ENCODE measurements at places on chromosomes 12 and 14.

GRCh38 chr12:10169104-10169503, 2.8 kb downstream of the OLR1 start:
- DNase-seq, result no peak

- DNase-seq, result no peak
Measured at GRCh38 chr12:20123465-20123864, 244.9 kb upstream of the PDE3A start.

GRCh38 chr14:99192028-99192621, 79.9 kb downstream of the BCL11B start:
- DNase-seq, result peak; percentile 67

DNA sequence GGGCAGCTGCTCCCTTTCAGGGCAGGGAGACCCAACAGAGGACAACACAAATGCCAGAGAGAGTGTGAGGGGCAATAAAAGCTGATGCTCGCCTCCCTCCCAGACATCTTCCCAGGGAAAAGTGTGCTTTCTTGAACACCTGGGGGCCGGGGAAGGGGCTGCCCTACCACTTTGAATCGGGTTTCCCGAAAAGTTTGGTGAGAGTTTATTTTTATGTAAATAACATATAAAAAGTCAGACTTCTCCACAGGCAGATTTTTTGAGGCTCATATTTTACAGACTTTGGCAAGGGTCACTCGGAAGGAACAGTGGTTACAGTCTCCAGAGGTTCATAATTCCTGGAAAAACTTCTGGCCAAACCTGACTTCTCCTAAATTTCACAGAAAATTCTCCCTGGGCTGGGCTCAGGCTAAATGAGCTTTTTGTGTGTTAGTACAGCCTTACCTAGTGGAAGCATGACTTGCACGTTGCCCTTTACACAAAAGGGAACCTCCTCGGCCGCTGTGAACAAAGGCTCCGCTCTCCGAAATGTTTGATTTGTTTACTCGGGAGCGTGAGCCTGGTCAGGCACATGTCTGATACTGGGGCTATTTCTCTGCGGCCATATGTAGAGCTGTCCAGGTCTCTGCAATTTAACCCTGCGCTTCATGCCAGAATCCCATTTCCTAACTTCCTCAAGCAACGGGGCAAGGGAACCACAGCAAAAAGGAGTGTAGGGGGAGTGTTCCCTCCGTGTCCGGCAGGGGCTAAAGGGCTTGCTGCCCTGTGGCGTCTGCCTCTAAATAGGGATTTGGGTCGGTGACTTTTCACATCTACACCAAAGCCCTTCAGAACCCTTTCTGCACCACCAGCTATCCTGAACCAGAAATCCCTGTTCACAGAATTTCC, 3.4 kb downstream of the RTL1 start:
- no peak for DNase-seq

DNA sequence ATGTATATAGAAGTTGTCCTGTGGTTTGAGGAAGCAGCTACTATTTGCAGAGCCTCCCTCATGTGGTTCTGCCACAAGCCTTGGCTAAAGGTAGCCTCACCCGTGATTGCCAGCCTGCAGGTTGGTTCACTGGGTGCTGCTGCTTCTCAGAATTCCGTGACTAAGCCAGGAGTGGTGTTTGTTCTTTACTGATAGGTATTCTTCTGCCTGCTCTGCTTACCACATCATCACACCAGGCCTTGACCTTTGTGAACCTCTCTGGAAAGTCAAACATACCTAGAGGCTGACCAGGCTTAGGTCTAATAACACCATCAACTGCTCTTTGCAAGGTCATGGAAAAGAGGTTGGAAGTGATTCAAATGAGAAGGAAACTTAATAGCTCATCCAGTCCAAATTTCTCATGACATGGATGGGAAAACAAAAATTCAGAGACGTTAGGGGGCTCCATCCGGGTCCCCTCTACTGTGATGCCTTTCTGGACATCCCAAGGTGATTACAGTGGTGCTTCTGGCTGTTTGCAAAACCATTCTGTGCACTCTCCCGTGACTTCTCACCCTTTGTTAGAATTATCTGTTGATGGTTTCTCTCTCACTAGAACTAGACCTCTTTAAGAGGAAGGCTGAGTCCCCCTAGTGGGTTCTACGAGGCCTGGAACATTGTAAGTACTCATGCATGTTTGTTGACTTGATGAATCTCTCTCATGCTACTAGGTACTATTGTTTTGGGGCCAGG, 8.5 kb upstream of the SOCS2 start:
- DNase-seq, result no peak

- peak; percentile 58 for DNase-seq
Measured at GRCh38 chr14:26448181-26448855, 149.5 kb downstream of the NOVA1 start.

DNA sequence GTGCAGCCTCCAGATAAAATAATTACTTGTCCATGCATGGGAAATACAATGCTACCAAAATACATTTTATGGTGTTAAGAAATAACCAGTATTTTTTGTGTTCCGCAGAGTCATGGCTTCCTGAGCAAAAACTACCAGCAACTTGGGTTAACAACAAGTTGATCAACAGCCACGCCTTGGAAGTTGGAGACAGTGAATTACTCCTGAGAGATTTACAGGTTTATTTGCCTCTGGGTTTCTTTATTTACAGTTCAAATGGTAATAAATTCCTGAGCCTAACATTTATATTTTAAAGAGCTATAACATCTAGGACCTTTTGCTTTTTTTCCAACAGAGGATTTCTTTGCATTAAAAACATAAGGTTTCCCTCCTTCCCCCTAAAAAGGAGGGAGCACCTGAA, 194.0 kb downstream of the IPO8 start:
- no peak for DNase-seq

- no peak for DNase-seq
Measured at GRCh38 chr12:19082365-19082911, 47.1 kb upstream of the PLEKHA5 start.

- DNase-seq, result no peak
Measured at GRCh38 chr12:54592316-54592715, 3.9 kb upstream of the PPP1R1A start.

DNA sequence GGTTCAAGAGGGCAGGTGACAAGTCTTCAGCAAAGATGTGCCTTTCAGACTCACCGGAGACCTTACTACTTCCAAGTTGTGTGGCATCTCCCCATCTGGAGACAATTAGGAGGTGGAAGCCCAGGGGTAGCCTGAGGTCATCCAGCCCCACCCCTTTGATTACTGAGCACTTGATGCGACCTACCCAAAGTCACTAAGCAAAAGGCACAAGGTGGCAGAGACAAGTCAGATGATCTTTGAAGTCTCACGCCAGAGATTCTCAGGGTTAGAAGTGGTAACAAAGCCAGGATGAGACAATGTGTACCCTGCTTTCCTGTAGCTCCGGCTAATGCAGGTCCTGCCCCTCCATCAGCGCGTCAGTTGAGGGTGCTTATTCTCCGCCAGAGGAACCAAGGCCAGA, 1.4 kb upstream of the FOXN3 start:
- no peak for DNase-seq

- no peak for DNase-seq
Measured at GRCh38 chr14:106586098-106586704, 1059.8 kb downstream of the TMEM121 start.

DNA sequence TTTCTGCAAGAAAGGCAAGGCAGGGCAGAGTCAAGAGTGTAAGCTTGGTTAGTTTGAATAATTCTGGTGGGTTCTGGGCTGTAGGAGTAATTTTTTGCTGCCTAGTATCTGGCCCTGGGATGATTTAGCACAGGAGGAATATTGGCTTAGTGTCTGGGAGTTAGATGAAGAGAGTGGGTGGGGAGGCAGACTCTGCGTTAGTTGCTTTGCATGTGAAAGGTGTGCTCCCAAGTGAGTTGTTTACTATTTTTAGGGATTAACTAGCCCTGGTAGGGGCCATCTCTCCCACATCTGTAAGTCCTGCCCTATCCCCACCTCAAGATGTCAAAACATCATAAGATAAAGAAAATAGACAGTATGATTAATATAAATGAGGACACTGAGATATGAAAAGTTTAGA, 249.7 kb downstream of the LRIG3 start:
- no peak for DNase-seq

DNA sequence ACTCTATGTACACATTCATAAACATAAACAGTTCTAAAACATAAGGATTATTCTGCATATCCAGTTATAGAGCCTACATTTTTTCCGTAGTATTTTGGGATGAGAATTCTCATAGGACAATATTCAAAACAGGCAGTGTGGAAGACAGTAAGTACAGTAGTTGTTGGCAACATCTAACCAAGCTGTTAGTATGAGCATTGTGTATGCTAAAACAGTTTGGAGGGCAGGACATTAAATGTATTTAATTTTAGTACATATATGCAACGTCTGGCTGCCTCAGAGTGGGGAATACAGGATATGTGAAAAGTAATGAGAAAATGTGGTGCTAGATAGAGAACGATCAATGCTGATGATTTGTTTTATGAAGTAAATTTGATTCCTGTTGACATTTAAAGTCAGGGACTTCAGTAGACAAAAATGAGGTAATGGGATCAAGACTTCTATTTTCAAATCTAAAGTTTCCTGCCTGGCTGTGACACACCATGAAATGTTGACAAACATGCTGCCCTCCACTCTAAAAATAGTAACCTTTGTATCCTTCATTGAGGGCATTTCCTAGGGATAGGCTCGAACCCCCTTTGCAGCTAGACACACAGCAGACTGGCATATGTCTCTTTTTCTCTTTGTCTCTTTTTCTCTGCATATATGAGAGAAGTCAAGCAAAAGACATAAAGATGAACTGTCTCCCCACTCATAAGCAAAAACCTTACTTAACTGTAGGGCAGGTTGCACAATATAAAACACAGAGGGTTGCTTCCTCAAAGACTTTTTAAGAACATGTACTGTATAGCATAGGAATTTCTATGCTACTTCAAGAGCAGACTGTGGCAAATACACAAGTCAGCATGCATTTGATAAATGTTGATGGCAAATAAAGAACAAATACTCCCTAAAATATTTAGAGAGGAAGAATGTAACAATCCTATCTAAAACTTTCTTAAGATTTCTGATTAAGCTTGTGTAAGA, 75.5 kb upstream of the GTF2A1 start:
- DNase-seq, result no peak

GRCh38 chr12:12731785-12732184, 14.6 kb downstream of the CDKN1B start:
- DNase-seq, result no peak

DNA sequence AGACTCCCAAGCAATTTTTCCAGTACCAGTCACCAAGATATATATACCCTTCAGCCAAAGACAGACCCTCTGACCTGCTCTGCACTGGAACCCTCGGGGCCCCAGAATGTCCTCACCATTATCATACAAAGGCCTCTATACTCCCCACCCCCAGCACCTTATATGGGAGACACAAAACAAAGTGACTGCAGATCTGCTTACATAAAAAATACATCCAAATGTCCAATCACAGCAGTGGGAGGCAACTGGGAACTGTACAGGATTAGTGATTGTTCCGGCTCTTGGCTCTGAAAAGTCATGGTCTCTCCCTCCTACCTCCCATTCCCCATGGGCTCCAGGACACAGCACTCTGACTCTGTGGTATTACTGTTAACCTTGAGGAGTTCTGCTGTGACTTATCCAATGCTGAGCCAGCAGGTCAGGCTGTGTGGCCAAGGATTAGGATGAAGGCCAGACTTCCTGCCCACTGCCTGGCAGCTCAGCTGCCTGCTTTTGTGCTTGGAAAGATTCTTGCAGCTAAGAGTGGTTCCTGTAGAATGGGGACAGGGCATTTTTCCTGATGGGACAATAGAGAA, 13.7 kb downstream of the OXA1L start:
- no peak for DNase-seq

DNA sequence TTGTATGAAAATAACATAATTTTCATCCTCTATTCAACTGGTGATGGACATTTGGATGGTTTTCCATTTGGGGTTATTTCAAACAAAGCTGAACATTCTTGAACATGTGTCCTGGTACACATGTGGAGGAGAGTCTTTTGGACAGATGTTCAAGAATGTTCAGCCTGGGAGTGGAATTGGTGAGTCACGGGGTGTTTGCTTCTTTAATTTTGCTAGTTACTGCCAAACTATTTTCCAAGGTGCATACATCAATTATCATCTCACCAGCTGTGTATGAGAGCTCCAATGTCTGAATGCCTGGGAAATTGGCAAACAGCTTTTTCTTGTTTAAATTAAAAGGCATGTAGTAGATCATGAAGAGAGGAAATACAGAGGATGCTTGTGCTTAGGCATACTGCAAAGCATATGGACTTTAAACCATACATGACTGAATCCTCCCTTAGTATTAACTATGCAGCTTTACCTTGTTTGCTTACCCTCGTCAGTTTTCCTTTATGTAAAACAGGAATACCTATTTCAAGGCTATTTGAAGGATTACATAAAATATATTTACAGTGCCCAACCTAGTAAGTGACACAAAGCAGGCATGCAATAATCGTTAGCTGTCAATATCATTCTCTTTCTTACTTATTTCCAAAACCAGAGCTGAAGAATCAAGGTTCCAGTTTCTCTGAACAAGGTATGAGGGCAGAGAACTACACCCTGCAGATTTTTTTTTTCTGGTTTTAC, 152.1 kb downstream of the ITPR2 start:
- DNase-seq, result no peak

DNA sequence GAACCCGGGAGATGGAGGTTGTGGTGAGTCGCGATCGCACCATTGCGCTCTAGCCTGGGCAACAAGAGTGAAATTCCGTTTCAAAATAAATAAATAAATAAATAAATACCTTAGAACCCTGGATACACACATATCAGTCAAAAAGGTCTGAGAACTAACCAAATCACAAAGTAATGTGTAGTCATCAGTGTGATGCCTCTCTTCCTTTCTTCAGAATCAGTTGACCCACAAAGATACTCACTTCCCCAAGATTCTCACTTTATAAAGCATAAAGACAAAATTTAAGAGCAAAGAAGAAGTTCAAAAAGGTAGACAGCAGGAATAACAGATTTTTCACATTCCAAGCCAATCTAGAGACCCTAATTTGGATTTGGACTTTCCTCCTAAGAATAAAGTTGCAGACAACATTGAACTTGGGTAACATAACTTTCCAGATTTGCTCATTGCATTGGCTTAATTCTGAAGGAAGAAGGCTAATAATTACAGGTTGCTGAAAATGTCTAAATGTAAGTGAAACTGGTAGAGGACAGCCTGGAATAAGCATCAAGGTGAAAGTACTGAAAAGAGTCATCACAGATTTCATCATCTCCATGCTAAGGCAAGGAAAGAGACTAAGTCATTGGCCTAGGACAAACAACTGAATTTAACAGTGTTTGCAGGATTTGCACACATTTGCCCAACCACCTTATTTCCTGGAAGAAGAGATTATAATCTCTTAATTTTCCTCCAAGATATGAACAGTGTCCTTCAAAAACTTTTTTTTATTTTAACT, 17.4 kb downstream of the TMED10 start:
- no peak for DNase-seq

GRCh38 chr12:110244829-110245228, 36.2 kb upstream of the ATP2A2 start:
- no peak for DNase-seq

- no peak for DNase-seq
Measured at GRCh38 chr12:66552716-66553115, 126.2 kb downstream of the GRIP1 start.

GRCh38 chr12:3140284-3140683, 63.1 kb downstream of the TSPAN9 start:
- DNase-seq, result no peak

GRCh38 chr12:102107970-102108369, 11.9 kb downstream of the NUP37 start:
- no peak for DNase-seq
